Mucosa of descending colon (tissue), 3 donors: ENCODE measurements at places on chromosomes 5 and 9. TPM values are rescaled to one million over a fixed set of nuclear protein-coding genes. Genes with fewer than 3 reads are reported as not detected.

- no peak for DNase-seq
These were observed 53.0 kb upstream of the RFX3 start for GRCh38 chr9:3578786-3579185.

GRCh38 chr5:176817369-176817840 lies 7.0 kb downstream of the UNC5A start:
- no peak for DNase-seq

- no peak for DNase-seq
These were observed 22.3 kb upstream of the OMD start for GRCh38 chr9:92446536-92446935.

- DNase-seq: no peak
These were observed 21.5 kb upstream of the DMRT2 start for GRCh38 chr9:1028501-1029190.

DNA sequence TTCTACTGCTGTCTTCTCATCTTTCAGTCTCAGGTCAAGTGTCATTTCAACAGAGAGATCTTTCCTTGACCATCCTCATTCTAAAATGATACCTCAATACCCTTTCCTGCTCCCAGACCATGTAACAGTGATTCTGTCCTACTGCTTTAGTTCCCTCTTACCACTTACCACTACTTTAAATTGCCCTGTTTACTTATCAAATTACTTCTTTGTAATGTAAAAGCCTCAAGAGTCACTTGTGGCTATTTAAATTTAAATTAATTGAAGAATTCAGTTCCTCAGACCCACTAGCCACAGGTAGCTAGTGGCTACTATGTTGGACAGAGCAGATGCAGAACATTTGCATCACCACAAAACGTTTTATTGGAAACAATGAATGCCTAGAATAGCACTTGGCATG lies 217.3 kb downstream of the ADAMTS6 start:
- no peak for DNase-seq

DNA sequence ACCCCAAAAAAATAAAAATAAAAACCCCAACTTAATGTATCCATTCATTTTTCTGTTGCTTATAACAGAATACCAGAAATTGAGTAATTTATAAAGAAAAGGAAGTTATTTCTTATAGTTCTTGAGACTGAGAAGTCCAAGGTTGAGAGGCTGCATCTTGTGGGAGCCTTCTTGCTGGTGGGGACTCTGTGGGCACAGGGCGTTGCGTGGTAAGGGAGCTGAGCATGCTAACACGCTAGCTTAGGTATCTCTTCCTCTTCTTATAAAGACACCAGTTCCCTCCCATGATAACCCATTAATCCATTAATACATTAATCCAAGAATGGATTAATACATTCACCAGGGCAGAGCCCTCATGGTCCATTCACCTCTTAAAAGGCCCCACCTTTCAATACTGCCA lies 150.9 kb downstream of the ZSWIM6 start:
- DNase-seq: no peak

- DNase-seq: no peak
These were observed 33.4 kb downstream of the SYK start for GRCh38 chr9:90834828-90835595.

- DNase-seq: no peak
These were observed 144.6 kb downstream of the CACNA1B start for GRCh38 chr9:138022121-138022741.

GRCh38 chr5:108739376-108739775 lies 8.3 kb upstream of the FER start:
- DNase-seq: no peak

DNA sequence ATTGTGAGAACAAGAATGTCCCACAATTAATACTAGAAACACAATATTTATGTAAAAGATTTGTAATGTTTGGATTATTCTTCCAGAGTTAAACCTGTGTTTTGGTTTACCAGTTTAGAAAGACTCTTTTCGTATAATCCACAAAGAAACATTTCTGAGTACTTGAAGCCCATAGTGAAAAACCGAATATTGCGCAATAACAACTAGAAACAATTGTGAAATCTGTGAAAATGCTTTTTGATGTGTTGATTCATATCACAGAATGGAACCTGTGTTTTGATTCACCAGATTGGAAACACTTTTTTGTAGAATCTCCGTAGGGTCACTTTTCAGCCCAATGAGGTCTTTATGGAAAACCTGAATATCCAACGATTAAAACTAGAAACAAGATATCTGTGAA lies 386.2 kb downstream of the PRDM9 start:
- DNase-seq: no peak

GRCh38 chr5:93161661-93162654 lies 419.1 kb downstream of the NR2F1-AS1 start:
- DNase-seq: no peak

DNA sequence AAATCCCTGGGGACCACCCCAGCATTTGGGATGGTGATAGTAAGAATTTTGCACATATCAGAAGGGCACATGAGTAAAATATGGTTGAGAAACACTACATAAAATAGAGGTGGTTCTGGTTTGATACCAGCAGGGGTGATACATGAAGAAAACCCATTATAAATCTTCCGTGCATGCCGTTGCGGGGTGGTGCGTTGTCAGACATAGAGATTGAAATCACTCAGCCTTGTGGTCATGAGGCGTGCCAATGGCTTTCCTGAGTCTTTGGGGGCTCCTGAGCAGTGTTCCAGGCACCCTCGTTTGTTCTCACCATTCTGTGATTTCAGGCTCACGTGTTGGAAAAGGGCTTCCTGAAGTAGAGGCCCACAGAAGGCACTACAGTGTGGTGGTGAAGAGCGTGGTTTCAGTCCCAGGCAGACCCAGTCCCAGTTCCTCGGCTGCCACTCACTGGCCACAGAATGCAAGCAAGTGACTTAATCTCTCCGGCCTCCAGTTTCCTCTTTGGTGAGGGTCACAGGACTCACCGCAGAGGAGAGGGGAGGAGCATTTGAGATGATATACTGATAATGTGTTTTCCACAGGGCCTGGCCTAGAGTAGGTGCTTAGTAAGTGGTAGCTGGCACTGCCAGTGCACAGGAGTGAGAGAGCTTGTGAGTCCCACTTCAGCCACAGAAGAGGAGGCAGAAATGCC lies 20.5 kb upstream of the GLRX start:
- DNase-seq: peak; percentile 82

Gene C9
- total RNA-seq: 0.12 TPM

Gene ADGRD2
- not detected for total RNA-seq

Gene IGFBPL1
- not detected for total RNA-seq

Gene PCDHGB4
- total RNA-seq: 0.65 TPM

Gene IFNE
- total RNA-seq: not detected

Gene FCN2
- not detected for total RNA-seq

Gene ADAMTS12
- total RNA-seq: 0.72 TPM

Gene HACD4
- total RNA-seq: 0.93 TPM
